ENCODE measurements at places on chromosomes 12 and 14.
A peak's percentile ranks its signal among the peaks of the same experiment; 100 is the strongest.

DNA sequence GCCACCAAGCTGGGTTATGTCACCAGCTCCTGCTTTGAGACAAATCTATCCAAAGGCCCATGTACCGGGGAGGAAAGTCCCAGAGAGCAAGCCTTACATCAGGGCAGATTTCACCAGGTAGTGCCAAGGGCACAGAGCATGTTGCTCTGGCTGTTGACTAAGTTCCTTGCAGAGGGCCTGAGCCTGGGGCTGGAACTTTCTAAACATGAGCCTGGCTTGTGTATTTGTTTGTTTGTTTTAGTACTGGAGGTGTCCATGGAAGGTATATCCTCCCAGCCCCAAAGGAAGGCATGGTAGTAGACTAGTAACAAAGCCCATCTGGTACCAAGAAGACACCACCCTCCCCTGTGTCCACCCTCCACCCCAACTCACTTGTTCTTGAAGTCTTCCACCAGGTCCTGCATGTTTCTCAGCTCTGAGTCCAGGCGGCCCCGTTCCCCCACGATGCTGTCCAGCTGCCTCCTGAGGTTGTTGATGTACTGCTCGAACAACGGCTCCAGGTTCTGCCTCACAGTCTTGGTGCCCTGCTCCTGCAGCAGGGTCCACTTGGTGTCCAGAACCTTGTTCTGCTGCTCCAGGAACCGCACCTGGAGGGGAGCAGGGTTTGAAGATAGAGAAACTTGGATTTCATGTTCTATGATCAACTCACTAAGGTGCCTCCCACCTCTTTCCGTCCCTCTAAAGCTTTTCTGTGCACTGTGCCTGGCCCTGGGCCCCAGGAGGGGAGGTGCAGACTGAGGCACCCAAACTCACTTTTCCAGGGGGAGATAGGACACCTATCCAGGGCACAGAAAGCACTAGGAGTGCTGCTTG, 1.4 kb downstream of the KRT5 start:
- no peak for DNase-seq

DNA sequence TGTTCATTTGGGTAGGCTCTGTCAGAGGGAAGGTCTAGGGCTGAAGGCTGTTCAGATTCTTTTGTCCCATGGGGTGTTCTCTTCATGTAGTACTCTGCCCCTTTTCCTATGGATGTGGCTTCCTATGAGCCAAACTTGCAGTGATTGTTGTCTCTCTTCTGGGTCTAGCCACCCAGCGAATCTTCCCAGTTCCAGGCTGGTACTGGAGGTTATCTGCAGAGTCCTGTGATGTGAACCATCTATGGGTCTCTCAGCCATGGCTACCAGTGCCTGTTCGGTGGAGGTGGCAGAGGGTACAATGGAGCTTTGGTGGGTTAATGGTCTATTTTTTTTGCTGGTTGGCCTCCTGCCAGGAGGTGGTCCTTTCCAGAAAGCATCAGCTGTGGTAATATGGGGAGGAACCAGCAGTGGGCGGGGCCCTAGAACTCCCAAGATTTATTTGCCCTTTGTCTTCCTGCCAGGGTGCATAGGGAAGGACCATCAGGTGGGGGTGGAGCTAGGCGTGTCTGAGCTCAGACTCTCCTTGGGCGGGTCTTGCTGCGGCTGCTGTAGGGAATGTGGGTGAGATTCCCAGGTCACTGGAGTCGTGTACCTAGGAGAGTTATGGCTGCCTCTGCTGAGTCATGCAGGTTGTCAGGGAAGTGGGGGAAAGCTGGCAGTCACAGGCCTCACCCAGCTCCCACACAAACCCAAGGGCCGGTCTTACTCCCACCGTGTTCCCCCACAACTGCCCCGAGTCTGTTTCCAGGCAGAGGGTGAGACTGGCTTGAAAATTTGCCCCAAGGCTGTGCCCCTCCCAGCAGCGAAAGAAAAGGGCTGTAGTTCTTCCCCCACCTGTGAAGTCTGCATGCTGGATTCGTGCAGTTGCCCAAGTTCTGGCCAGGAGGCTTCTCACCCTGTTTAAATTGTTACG, 17.5 kb downstream of the MTRFR start:
- DNase-seq, result peak; percentile 92

DNA sequence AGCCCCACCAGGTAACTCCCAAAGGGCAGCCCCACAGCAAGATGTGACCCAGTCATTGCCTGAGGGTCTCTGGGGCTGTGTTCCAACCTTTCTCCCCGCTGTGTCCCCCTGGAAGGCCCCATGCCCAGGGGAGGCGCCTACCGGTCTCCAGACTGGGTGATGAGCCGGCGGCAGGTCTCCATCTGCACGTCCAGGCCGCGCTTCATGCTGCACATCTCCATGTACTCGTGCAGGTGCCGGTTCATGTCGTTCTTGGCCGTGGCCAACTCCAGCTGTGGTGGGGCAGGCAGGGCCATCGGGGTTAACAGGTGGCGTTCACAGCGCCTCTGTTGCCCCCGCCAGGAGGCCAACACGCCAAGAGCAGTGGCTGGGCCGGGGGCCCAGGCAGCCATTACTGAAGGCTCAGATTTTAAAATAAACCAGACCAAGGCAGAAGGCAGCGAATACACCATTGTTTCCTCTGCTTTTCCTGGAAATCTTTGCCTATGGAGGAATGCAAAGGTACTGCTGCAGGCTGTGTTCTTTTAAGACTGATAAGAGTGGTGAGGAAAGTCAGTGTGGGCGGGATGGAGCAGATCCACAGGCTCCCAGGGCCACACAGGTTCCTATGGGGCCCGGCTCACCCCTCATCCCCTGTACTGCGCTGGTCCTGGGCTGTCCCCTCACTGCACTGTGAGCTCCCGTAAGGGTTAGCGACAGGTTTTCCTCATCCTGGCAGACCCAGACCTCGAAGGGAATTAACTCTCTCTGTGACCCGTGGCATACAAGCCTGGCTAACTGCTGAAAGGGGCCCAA, 7.3 kb downstream of the GAPDH start:
- DNase-seq, result no peak

GRCh38 chr12:114790276-114790675, 106.3 kb upstream of the TBX3 start:
- no peak for DNase-seq

GRCh38 chr12:62192180-62192902, 67.9 kb upstream of the USP15 start:
- peak; percentile 97 for DNase-seq

DNA sequence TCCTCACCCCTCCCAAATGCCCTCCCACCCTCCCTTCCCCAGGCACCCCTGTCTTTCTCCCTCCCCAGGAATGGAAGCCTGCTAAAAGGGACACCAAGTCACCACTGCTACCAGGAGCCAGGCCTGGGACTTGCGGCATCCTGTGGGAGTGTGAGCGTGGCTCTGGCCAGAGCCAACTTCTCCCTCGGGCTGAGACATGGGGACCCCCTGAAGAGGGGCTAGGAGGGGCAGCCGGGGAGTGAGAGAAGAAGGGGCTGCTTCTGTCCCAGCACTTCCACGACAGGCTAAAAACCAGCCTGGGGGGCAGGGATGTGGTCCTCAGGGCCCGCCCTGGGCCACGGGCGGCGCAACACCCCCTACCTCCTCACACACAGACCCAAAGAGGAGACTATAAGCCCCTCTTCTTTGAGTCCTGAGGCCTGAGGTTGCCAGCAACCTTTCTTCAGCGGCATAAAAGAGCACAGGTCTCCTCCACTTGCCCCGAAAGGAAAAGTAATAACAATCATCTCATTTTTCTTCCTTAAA, 278.9 kb downstream of the DPF3 start:
- DNase-seq, result no peak

Data from T47D (cell line).